ENCODE measurements at places on chromosomes 7 and 10. TPM values are rescaled to one million over a fixed set of nuclear protein-coding genes. Genes with fewer than 3 reads are reported as not detected.

DNA sequence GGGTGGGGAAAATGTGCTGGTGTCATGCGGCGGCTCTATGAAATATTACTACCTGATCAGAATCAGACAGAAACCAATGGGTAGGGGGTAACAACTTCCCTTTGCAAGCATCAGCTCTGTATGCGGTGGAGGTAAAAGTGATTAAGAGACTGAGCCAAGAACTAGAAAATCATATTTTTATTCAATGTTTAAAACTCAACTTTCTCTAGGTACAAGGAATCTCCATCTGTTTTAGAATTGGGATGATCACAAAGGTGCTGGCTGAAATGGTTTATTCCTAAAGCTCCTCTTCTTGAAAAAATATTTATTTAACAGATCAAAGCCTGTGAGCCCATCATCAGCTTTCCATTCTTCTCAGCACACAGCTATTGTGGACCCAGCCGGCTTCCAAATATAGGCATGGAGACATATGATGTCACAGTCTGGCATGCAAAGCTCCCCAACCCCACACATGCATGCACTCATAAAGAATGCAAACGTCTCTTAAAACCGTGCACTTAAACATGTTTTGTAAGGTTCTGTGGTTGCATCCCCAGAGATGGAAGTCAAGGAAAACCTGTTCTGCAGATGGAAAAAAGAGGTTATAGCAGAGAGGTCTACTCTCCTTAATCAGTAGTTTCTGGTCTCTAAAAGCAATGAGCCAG lies 126.0 kb downstream of the SKIDA1 start:
- DNase-seq, result peak; percentile 93

DNA sequence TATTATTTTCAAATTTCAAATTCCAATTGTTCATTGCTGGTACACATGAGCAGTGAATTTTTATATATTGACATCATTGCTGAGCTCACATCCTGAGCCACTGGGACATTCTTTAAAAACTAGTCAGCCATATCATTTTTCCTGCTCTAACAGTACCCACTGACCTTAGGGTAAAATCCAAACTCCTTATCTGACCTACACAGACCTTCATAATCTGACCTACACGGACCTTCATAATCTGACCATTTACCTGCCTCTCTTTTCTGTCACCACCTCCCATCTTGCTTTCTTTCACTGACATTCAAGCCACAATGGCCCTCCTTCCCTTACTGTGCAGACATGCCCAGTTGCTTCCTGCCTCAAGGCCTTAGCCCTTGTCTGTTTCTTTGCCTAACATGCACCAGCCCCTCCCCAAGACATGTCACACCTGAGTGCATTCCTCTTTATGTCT lies 16.1 kb upstream of the CUZD1 start:
- DNase-seq, result no peak

DNA sequence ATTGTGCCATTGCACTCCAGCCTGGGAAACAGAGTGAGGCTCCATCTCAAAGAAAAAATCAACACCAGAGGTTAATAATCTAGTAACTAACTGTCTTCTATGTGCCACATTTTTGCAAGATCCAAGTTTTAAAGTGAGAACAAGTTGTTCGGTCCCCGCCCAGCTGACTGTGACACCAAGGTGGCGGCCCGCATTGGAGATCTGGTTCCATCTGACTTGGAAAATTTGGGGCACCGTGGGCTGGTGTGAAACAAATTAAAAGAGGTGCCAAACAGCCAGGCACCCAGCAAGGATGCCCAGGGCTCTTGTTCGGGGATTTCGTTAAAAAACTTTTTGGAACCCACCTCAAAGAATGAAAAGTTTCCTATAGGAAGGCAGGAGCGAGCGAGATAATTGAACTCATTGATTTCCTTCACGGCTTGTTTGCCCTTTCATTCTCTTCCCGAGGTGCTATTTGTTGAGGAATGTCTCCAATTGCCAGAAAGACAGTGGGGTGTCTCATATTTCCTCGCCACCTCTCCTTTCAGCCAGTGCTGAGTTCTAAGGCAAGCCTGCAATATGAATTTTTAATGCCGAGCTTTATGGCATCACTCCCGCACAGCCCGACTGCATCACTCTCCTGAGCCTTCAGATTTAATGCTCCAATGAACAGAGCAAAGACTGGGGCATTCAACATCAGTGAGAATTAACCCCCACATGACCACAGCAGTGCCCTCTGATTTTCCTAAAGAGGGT lies 156.9 kb upstream of the SH2B2 start:
- DNase-seq, result peak; percentile 47

DNA sequence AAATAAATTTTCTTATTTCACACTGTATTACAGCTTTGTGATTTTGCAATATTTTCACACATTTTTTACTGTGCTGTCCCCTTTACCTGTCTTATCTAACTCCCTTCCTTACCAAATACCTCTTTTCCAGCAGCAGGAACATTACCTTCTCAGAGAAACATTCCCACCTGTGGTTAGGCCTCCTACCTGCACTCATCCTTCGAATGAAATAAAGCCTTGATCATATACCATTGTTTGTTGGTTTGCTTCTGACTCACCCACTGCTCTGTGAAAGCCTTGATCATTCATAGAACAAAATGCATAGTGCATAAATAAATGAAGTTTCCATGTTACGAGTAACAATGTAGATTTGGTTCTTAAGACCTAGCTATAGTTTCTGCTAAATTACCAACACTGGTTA lies 256.3 kb downstream of the ARL4A start:
- no peak for DNase-seq

DNA sequence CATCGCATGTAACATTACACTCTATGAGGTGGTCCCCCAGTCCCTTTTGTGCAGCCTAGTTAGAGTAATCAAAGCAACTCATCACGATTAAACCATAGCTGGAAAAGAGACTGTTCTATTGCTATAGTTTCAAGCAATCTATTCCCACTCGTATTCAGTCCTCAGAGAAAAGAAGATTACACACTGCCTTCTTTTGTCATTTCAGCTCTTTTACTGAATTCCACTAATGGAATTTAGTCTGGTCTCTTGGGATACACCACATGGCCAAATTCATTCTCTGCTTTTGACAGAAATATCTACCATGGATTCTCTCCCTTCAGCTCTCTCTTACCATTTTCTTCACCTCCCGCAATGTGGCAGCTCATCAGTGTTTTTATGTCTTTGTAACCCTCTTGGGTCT lies 108.9 kb upstream of the HDAC9 start:
- DNase-seq, result no peak

GRCh38 chr10:99292159-99292558 lies 37.0 kb upstream of the CNNM1 start:
- DNase-seq, result peak; percentile 40

DNA sequence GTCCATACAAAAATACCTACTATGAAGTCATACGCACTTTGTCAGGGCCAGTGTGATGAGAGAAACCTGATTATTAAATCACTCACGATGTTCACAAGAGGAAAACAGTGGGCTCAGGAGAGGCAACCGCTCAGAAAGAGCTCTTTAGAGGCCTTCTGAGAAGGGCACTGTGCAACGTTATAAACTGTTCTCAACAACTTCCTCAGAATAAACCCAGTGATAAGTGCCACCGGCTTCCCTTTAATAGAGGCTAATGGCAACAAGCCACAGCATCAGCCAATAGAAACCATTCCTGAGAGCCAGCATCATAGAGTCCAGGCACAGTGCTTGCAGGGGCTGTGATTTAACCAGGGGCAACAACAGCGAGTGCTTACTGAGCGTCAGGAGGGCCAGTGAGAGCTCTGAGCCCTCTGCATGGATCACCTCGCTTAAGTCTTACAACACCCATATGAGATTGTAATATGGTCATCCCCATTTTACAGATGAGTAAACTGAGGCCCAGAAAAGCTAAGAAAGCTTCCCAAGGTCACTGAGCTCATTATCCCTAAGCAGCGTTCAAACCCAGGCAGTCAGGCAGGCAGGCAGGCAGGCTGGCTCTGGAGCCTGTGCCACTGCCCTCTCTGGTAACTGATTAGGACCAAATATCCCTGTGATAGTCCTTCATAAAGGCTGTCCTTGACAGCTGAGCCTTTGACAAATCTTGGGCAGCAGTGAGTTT lies 30.9 kb upstream of the ATXN7L1 start:
- DNase-seq, result no peak

- DNase-seq, result no peak
These were observed 271.6 kb downstream of the CALN1 start for GRCh38 chr7:72140566-72140965.

DNA sequence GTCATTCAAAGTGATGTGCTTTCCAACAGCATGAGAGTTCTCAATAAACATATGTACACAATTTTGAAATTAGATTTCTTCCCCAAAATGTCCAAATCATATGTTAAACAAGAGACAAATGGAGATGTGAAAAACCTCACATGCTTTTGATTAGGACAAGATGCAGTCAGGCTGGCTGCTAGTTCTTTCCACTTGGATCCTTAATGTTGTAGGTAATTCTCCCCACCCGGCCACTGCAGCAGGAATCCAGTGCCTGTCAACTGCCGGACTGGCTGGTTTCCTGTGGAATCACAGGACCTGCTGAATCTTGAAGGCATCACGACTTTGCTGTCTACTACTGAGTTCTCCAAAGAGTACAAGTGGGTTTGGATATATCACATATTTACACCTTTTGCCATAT lies 138.6 kb upstream of the AKR1E2 start:
- no peak for DNase-seq

DNA sequence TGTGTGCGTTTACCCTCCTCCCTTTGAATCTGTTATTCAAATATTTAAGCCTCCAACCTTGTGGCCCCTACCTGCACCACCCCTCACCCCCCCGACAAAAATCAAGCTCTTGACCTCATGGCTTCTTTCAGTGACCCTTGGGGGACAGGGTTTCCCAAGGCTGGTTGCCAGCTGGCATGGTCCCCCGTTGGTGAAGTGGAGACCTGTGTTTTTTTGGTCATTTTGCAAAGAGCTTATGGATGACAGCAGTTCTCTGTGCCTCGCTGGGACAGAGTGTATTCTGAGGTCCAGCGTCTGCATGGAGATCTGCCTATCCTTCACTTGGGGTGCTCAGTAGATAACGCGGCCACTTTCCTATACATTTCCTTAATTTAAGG lies 111.0 kb downstream of the TCF7L2 start:
- DNase-seq, result no peak

- DNase-seq, result no peak
These were observed 20.0 kb upstream of the UCN3 start for GRCh38 chr10:5344746-5345145.

DNA sequence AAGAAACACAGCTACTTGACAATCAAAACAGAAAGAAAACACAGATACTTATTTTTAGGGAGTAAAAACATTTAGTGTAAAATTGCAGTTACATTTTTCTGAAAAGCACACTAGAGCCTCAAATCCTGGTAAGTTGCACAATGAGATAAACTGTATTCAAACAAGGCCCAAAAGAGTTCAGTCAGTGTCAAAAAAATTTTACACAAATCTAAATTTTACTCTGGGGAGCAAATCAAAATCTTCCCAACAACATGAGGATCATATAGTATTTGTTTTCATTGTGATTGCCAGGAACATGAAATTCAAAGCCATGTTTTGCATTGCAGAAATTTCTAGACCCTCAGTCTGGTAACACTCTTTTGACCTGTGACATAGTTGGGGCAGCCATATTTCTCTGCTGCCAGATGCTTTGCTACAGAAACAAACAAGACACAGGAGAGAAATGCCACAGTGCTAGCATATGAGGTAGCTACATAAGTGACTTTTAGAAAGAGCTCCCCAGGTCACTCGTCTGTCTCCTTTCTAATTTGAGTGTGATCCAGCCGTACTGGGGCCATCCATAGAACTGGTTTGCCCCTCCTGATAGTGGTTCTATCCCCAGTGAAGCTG lies 49.6 kb downstream of the PDE1C start:
- peak; percentile 90 for DNase-seq

- peak; percentile 10 for DNase-seq
These were observed 75.4 kb upstream of the PDSS1 start for GRCh38 chr10:26621889-26622711.

DNA sequence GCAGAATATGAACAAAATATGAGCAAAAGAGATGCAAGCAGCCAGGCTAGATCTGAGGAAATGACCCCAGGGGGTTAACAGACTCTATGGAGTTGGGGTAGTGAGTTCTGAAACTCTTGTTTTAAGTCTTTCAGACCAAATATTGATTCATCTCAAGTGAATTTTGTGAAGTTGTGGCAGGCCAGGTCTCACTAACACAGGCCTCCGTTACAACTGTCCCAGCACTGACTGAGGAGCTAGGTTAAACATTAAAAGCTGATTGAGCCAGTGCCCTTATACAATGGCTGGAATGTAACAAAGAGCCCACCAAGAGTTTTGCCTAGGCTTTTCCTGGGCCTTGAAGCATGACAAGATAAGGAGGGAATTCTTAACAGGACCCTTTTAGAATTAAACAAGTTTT lies 192.3 kb upstream of the STK17A start:
- no peak for DNase-seq

- DNase-seq, result no peak
These were observed 120.1 kb downstream of the DYNC2I1 start for GRCh38 chr7:158976468-158976848.

GRCh38 chr7:4794591-4795350 lies 19.3 kb downstream of the AP5Z1 start:
- no peak for DNase-seq

DNA sequence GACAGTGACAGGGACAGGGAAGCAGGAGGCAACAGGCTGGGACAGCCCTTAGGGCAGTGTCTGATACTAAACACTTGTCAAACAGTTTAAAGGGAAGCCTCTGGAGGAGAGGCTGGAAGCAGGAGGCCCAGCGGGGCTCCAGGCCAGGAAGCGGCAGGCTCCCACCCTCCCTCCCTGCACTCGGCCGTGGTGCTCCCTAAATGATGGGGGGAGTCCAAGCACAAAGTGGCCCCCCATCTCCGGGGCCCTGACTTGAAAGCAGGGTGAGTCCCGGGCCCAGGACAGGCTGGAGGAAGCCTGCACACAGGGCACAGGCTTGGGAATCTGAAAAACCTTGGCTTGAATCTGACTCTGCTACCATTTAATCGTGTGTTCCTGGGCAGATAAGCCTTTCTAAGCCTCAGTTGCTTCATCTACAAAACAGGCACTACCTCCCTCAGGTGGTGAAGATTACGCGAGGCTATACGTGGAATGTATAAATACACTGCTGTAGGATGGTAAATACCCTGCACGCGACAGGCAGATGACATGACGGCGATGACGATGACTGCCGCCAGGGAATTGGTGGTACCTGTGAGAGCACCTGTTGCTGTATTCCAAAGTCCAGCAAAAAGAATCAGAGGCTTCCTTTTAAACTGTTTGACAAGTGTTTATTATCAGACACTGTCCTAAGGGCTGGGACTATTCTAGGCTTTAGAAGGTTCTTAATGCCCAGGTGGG lies 34.1 kb downstream of the GBX1 start:
- no peak for DNase-seq

GRCh38 chr7:65892161-65892560 lies 19.3 kb downstream of the VKORC1L1 start:
- DNase-seq, result no peak

GRCh38 chr7:134995239-134996096 lies 9.2 kb downstream of the AGBL3 start:
- no peak for DNase-seq

GRCh38 chr10:122264436-122264835 lies 6.7 kb upstream of the BTBD16 start:
- DNase-seq, result no peak

Gene GIMAP1
- 4.1 TPM for total RNA-seq

Gene RPEL1
- 3.9 TPM for total RNA-seq

Gene SGPL1
- 23.8 TPM for total RNA-seq

Gene SAP25
- not detected for total RNA-seq

Gene PRPS1L1
- total RNA-seq, result 3.9 TPM

Gene LRRTM3
- 6.5 TPM for total RNA-seq

Gene INHBA
- total RNA-seq, result 172 TPM

Gene CLCN1
- total RNA-seq, result not detected

Gene KNDC1
- 4.8 TPM for total RNA-seq

Gene ASAH2
- total RNA-seq, result 1.9 TPM

Data from umbilical cord (tissue), 2 donors.